Renal pelvis (tissue), 12 donors: ENCODE measurements at places on chromosomes 12 and 14. TPM values are rescaled to one million over a fixed set of nuclear protein-coding genes. Genes with fewer than 3 reads are reported as not detected.

TNFAIP2 gene
- 42.4 TPM for polyA plus RNA-seq

NID2 gene
- polyA plus RNA-seq, result 97.7 TPM

DNA sequence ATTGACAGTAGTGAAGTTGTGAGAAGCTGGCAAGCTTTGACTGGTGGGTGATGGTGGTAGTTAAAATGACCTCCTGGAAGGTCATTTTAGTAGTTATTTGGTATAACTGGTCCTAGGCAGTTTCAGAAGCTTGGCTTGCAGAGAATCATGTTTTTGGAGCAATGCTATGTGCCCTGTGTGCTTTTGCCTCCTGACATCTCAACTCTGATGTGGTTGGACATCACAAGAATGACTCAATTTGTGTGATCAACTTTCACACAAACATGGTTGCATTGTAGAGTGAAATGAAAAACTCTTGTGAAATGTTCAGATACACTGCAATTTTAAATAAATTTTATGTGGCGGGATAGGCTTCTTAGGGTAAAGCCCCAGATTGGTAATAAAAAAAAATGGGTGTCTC, 8.3 kb upstream of the ABCD2 start:
- no peak for DNase-seq

- DNase-seq, result no peak
These were observed 10.8 kb upstream of the SPTSSA start for GRCh38 chr14:34472706-34473279.

GLIPR1L1 gene
- polyA plus RNA-seq, result 0.21 TPM

DNA sequence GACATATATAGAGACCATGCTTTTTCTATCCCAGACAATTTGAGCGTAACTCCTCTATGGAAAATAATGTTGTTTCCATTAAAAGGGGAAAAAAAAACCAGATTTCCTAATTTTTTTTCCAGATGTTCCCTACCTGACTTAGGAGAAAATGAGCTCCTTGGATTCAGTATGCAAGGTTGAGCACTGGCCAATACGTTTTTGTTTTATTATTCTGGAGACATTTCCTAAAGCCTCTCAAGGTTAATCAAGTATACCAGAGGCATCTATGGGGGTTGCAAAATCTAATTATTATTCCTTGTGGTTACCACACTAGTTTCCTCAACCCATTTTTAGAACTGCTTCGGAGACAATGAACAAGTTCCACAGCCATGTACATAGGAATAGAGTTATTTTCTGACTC, 291.3 kb downstream of the SLC16A7 start:
- DNase-seq, result no peak

DNA sequence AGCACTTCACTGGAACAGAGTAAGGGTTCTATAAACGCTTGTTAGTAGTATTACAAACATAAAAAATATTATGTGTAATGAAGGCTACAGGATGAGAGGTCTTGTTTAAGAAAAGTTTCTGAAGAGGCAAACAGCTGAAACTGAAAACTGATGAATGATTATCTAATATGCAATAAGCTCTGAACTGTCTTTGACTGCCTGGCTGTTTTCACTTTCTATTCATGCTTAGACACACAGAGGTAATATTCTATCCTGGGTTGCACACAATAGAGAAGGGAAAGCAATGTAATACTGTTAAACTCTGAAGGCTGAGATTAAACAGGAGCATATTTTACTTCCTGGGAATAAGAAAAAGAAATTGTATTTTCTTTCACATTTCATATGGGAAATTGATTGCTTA, 251.3 kb downstream of the ALX1 start:
- DNase-seq, result no peak

GRCh38 chr12:119204131-119204530, 25.4 kb downstream of the HSPB8 start:
- peak; percentile 48 for DNase-seq

GRCh38 chr12:318759-319515, 56.3 kb upstream of the SLC6A13 start:
- DNase-seq, result no peak
